ENCODE measurements at places on chromosomes 16 and 17. TPM values are rescaled to one million over a fixed set of nuclear protein-coding genes. Genes with fewer than 3 reads are reported as not detected.
A peak's percentile ranks its signal among the peaks of the same experiment; 100 is the strongest.

The MATCAP1 gene
- 5.9 TPM for total RNA-seq

GRCh38 chr16:50581845-50582244 lies 33.6 kb downstream of the NKD1 start:
- DNase-seq, result no peak

The PPL gene
- total RNA-seq, result 3.2 TPM

The LYRM9 gene
- total RNA-seq, result 8.1 TPM

GRCh38 chr17:49556223-49556943 lies 19.3 kb upstream of the NXPH3 start:
- DNase-seq, result peak; percentile 89

The KRT25 gene
- total RNA-seq, result not detected

DNA sequence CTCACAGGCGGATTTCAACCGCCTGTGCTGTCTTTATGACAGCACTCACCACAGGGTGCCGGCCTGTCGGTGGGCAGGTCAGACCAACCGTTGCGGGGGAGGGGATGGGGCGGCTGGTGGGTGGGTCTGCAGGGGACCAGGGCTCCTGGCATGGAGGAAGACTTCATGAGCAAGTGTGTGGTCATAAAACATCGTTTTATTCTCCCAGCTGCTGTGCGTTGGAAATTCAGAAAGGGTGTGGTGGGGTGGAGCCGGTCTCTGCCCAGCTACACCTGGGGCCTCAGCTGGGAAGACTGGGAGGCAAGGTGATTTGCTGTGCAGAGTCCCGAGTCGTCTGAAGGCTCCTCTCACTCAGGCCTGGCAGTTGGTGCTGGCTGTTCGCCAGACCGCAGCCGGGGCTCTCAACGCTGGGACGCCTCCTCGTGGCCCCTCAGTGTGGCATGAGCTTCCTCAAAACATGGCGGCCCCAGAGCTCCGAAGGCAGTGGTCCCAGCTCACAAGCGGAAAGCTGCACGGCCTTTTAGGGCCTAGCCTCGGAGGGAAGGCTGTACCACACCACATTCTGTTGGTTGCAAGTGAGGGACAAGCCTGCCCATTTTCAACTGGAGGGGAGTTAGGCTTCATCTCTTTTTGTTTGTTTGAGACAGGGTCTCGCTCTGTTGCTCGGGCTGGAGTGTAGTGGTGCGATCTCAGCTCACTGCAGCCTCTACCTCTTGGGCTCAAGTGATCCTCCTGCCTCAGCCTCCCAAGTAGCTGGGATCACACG lies 45.8 kb upstream of the GSE1 start:
- no peak for DNase-seq

- DNase-seq, result peak; percentile 69
Observed at GRCh38 chr17:37490638-37491614, 1.2 kb downstream of the DUSP14 start.

The WSCD1 gene
- total RNA-seq, result 12.8 TPM

The DLX4 gene
- total RNA-seq, result not detected

- no peak for DNase-seq
Observed at GRCh38 chr17:79017546-79018369, 6.2 kb upstream of the C1QTNF1 start.

DNA sequence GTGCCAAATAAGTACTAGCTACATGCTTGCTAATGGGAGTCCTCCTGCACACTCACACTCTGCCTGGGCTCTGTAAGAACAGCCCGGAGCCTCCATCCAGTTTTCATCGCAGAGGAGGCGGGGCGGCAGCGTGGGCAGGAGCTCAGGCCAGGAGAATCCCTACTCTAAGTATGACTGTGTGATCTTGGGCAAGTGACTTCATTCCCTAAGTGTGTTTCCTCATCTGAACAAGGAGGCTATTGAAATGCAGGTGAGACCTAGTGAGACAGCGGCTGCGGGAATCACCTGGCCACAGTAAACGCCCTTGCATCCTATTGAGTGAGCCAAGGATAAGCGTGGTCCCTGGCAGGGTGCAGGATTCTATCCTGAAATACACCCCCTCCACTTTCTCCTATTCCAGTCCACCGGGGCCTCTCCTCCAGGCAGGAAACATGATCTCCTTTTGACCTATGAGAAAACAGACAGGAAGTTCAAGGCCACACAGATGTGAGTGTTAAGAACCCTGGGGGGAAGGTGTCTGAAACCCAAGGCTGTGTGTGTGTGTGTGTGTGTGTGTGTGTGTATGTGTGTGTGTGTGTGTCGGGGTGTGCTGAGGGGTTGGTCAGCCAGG lies 5.2 kb upstream of the RAI1 start:
- peak; percentile 10 for DNase-seq

DNA sequence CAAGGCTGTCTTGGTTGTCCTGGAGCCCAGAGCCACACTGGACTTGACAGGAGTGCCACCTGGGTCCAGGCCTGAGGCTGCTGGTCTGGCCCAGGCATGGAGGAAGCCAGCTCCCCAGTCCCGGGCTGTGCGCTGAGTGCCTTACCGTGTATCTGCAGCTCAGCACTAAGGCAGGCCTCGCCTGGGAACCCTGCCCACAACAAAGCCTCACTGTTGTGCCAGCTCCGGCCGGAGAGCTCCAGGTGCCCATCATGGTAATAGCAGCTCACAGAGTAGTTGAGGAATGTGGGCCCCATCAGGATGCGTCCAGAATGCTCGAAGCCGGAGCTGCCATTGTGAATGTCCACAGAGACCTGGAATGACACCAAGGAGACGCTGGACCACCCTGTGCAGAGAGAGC lies 72.2 kb downstream of the RMI2 start:
- no peak for DNase-seq

DNA sequence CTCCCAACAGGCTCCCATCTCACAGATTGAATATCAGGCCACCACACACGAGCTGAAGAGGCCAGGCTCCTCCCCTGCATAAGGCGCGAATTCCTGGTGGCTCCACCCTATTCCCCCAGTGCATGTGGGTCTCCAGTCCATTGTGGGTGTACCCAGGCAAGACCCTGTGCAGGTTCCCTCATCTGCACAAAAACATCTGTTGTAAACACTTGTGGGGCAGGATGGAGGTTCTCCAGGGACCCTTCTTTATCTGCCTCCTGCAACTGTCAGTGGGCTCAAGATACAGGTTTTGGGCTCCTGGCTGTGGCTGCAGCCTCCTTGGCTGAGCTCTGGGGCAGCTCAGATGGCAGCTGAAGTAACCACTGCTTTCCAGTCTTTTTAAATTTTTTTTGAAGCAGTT lies 17.6 kb upstream of the LGALS9 start:
- DNase-seq, result no peak

DNA sequence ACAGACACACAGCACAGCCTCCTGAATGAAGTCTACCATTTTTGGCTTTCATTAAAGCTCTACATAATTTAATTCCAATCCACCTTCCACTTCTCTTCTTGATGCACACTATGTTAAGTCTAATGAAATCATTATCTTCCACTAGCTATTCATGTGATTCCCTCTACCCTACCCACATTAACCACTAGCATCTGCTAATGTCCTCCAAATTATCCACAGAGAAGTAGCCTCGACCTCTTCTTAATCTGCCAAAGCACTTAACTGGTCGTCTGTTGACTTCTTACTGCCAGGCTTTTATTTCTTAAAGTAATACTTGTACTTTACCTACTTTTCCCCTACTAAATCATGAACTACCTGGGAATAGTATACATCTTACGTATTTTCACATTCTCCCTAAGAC lies 91.8 kb downstream of the NCOR1 start:
- DNase-seq, result no peak

- DNase-seq, result peak; percentile 64
Observed at GRCh38 chr17:59093702-59094231, 12.9 kb downstream of the TRIM37 start.

The COA3 gene
- total RNA-seq, result 83.9 TPM

DNA sequence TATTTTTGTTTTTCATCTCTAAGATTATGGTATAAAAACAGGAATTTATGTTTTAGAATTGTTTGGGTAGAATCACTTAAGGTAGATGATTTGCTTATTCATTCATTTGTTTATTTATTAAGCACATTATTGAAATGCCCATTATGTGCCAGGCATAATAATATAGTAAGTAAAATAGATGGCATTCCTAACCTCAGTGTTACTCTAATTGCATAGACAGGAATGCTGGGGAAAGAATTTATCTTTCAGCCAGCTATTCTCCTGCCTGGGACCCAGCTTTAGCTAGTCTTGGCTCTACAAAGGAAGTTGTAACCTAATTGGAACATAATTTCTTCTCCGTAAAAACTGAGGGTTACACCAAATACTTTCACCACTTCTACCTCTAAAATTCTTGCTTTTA lies 44.6 kb downstream of the NFAT5 start:
- no peak for DNase-seq

DNA sequence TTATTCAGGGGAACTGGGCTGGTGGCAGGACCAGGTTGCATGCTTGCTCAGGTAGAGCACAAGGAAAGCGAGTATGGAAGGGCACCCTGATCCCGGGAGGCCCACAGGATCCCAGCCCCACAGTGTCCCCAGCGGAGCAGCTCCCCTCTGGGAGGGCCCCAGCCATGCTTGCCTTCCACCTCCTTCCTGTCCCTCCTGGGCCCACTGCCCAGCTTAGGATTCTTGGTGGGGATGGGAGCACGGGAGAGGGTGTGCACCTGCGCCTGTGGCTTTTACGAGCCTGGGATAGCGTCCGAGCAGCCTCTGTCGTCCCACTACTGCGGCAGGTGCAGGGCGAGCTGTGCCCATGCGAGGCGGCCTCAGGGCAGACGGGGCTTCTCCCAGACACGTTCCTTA lies 114.5 kb downstream of the BANP start:
- peak; percentile 24 for DNase-seq

- no peak for DNase-seq
Observed at GRCh38 chr16:2392025-2392424, 37.2 kb upstream of the CCNF start.

The CFAP97D1 gene
- not detected for total RNA-seq

The G6PC1 gene
- total RNA-seq, result not detected

The MT1F gene
- total RNA-seq, result 1.2 TPM

GRCh38 chr16:68427649-68428303 lies 20.5 kb downstream of the SMPD3 start:
- no peak for DNase-seq

GRCh38 chr17:17079336-17079735 lies 37.1 kb downstream of the MPRIP start:
- DNase-seq, result no peak

GRCh38 chr17:36850790-36851189 lies 86.5 kb upstream of the LHX1 start:
- DNase-seq, result no peak

GRCh38 chr17:50976951-50977472 lies 110.9 kb upstream of the TOB1 start:
- no peak for DNase-seq
